HS-27A (cell line): ENCODE measurements at places on chromosomes 5 and 9.
A peak's percentile ranks its signal among the peaks of the same experiment; 100 is the strongest.

GRCh38 chr9:114098021-114098935 is 814 bp downstream of the KIF12 start:
- no peak for DNase-seq

DNA sequence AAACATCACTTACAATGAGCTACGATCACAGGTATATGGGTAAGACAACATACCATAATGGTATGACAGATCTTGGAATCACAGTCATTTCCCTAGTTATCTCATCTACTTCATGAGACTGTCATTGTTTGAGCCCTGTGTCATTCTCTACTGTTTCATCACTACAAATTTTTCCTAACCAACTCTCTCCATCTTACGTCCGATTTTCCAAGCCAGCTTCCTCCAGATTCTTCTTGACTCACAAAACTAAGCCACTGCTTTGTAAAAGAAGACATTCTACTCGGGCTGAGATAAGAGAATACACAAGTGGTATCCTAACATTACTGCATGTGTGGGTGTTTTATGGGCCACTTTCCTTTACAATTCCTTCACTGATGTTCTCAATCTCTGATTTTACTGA is 49.6 kb downstream of the SERINC5 start:
- no peak for DNase-seq

- DNase-seq, result no peak
Measured at GRCh38 chr5:6338871-6339270, 39.5 kb downstream of the MED10 start.

DNA sequence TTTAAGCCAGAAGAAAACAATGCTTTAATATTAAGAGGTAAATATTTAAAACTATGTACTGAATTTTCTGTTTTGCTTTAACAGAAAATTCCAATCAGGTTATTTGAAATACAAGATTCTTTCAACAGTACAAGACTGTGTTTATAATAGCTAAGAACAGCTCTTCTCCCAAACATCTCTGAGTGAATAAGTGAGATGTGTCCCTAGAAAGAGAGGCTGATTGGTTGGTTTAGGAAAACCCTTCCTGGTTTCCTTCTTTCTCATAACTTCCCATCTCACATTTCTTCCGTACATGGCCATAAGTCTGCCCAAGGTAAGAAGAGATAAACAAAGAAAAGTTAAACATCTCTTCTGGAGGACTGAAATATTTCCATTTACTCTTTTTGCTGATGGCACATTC is 145.9 kb downstream of the FANCC start:
- no peak for DNase-seq

GRCh38 chr5:99320436-99320835 is 391.6 kb upstream of the CHD1 start:
- no peak for DNase-seq

DNA sequence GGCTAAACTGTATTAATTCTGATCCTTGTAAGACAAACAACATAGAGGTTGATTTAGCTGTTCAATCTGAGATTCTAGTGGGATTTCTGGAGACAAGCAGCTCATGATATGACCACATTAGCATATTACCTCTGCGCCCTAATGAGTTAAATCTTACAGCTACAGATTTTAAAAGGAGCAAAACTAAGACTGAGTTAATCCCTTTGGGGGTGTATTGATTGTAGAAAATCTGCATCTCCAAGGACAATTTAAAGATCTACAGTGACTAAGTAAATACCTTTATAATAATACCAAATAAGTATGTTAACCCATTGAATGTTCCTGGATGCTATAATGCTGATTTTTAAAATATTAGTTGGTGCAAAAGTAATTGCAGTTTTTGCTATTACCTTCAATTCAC is 33.2 kb downstream of the ADAMTSL1 start:
- DNase-seq, result no peak

- DNase-seq, result no peak
Measured at GRCh38 chr5:139426203-139426885, 13.0 kb downstream of the DNAJC18 start.

DNA sequence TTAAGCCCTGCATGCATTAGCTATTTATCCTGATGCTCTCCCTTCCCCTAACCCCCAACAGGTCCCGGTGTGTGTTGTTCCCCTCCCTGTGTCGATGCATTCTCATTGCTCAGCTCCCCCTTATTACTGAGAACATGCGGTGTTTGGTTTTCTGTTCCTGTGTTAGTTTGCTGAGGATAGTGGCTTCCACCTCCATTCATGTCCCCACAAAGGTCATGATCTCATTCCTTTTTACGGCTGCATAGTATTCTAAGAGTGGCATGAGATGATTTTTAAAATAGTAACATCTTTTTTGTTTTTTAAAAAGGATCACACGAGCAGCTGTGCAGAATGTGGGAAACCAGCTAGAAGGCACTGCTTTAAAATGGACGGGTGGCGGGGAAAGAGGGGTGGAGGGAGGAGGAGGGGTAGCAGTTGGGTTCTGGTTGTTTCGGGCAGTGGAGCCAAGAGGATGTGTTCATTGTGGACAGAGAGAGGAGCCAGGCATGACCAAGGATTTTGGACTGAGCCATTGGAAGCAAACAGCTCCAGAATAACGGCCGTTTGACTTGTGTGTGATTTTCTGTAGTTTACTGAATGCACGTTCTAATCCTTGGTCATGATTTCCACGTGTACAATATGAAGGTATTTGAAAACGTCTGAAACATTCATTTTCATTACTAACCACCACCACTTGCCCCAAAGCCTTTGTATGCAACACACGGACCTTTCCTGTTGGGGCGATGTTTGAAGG is 1.7 kb upstream of the TENT4A start:
- DNase-seq, result no peak

- no peak for DNase-seq
Measured at GRCh38 chr9:87516222-87516925, 18.7 kb downstream of the DAPK1 start.

GRCh38 chr5:108672639-108673038 is 75.1 kb upstream of the FER start:
- DNase-seq, result no peak

DNA sequence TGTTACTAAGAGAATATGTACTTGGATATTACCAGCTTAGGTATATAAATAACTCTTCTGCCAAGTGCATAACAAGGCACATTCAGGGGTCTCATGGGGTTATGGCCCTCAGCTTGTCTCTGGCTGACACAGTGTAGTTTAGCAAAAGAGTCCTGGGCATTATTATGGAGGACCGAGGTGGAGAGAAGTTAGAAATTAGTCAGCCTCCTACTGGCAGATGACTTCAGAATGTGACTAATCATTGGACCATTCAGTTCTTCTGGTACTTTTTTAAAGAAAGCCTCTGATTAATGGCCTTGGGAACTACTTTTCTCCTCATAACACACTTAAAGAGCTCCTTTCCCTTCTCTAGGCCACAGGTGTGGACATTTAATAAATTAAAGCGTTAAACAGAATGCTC is 178.9 kb downstream of the SH3GL2 start:
- no peak for DNase-seq

GRCh38 chr9:70229026-70229425 is 29.8 kb upstream of the SMC5 start:
- no peak for DNase-seq

DNA sequence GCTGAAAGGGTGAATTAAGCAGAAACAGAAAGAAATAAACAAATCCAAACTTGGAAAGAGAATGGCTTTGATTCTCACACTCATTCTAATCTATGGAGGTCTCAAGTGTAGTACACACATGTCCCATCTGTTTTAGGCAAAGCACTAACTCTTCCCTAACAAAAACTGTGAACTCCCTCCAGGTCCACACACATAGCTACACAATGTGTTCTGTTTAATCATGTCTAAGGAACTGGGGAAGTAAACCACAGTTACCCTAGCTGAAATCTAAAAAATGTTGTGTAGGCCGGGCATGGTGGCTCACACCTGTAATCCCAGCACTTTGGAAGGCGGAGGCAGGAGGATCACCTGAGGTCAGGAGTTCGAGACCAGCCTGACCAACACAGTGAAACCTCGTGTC is 118.7 kb upstream of the FST start:
- no peak for DNase-seq

- no peak for DNase-seq
Measured at GRCh38 chr9:6049798-6050197, 34.4 kb upstream of the RANBP6 start.

DNA sequence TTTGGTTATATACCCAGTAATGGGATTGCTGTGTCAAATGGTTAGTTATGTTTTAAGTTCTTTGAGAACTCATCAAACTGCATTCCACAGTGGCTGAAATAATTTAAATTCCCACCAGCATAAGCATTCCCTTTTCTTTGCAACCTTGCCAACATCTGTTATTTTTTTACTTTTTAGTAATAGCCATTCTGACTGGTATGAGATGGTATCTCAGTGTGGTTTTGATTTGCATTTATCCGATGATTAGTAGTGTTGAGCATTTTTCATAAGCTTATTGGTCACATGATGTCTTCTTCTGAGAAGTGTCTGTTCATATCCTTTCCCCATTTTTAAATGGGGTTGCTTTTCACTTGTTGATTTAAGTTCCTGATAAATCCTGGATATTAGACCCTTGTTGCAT is 435.7 kb upstream of the RIOK2 start:
- peak; percentile 5 for DNase-seq

GRCh38 chr5:153147891-153148623 is 342.4 kb upstream of the GRIA1 start:
- DNase-seq, result no peak

DNA sequence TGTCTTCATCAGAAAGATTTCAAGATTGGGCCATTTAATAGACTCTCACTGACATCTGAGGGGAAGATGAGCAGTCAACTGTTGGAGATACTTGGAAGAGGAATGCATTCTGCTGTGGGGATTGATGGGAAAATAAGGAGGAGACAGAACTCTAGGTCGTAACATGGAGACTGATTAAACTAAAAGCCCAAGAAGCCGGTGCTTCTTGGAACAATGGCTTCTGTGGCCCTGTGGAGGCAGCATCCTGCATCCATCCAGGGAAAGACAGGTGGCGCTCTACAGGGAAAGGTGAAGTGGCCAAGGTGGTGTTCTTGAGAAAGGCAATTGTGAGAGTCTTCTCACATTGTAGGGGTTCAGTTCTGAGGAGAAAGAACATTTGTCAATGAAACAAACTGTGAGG is 31.3 kb downstream of the ZFAND5 start:
- DNase-seq, result no peak

GRCh38 chr5:125262782-125263181 is 516.3 kb upstream of the ZNF608 start:
- no peak for DNase-seq

GRCh38 chr5:105696440-105696839 is 1974.3 kb downstream of the EFNA5 start:
- no peak for DNase-seq

DNA sequence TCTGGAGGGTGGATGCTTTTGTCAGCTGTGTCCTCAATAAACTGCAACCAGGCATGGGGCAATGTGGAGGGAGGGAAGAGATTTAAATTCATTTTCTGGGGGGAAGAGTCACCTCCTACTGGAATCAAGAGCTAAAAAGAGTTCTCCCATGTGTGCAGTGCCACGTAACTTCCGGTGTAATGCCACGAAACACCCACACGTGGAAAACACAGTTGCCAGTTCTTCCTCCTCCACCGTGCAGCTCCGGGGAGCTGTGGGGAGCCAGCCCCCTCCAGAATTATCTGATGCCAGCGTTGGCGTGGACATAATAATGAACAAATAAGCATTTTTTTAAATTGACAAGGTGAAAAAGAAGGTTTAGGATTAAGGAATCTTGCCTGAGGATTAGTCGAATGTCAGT is 32.1 kb upstream of the MED10 start:
- DNase-seq, result no peak

DNA sequence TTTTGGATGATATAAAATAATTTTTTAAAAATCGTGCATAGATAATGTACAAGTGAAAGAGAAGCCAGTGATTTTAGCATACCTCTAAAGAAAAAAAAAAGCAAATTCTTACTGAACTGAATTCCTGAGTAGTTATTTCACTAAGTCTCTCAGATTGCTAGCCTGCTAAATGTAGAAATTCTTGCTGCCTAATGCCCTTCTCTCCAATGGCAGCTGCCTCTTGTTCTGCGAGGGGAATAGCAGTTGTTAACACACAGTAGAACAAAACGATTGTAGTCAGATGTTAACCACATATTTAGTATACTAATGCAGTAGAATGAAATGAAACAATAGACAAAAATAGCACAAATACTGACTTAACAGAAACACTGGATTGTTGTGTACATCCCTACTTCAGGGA is 26.8 kb downstream of the SMAD5 start:
- no peak for DNase-seq

- no peak for DNase-seq
Measured at GRCh38 chr5:108481355-108481931, 99.5 kb upstream of the FBXL17 start.

DNA sequence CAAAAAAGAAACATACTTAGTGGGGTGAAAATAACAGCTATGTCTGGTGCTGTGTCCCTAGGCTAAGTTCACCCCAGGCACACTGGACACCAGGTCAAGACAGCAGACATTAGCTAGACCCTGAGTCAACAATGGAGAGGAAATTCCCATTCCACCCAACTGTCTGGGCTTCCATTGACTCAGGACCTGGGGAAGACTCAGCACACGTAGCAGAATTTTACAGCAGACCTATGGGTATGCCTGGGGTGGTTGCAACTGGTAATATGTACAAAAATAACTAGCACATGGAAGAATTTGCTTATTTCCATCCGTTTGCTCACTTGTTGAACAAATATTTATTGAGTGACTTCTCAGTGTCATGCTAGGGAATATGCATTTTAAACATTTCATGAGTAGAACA is 117.0 kb downstream of the GAS1 start:
- no peak for DNase-seq

DNA sequence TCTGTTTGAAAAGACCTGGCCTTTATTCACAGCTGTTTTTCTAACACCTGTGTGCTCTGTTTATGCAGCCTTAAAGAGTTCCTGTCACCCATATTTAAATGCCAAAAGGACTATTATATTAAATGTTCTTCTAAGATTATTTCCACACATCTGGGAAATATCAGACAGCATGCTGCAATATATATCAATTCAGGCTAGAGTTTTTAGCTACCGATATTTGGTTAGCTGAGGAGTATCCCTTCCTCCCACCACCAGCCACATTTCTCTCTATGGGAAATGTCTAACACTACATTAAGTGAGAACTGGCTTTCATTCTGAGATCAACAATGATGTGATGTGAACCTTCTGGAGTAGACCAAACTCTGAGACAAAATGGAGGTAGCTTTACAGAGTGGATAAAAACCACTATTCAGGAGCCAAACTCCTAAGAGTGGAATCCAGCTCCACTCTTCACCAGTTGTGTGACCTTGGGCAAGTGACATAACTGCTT is 509.2 kb downstream of the ZNF608 start:
- no peak for DNase-seq

GRCh38 chr5:123120197-123120596 is 31.2 kb downstream of the PRDM6 start:
- DNase-seq, result no peak

GRCh38 chr9:90368928-90369327 is 273.7 kb downstream of the DIRAS2 start:
- no peak for DNase-seq

DNA sequence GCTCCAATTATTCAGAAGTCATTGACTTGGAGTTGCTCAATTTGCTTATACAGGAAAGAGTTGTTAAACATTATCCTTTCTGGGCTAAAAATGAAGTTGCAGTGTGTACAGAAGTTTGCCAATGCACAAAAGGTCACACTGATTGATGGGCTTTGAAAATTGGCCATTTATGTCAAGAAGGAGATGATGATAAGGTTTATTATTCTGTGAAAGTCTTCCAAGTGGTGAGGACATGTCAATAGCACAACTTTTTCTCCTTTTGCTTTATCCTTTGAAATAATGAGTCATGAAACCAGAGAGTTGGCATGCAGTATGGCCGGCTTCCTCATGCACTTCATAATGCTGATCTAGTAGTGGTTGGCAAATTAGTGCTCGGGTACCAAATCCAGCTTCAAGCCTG is 848.5 kb upstream of the WWC1 start:
- DNase-seq, result no peak
